ENCODE measurements at places on chromosomes 13 and 19.

DNA sequence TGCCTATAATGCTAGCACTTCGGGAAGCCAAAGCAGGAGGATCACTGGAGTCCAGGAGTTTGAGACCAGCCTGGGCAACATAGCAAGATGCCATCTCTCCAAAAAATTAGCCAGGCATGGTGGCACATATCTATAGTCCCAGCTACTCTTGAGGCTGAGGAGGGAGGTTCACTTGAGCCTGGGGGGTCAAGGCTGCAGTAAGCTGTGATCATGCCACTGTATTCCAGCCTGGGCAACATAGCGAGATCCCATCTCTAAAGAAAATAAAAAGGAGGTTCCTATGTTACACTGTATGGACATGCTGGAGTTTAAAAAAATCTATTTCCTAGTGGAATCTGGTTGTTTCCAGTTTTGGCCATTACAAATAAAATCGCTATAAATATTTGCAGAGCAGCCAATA lies 2.6 kb downstream of the CAB39L start:
- DNase-seq, result no peak

- no peak for DNase-seq
Observed at GRCh38 chr13:71067165-71067815, 799.7 kb downstream of the DACH1 start.

DNA sequence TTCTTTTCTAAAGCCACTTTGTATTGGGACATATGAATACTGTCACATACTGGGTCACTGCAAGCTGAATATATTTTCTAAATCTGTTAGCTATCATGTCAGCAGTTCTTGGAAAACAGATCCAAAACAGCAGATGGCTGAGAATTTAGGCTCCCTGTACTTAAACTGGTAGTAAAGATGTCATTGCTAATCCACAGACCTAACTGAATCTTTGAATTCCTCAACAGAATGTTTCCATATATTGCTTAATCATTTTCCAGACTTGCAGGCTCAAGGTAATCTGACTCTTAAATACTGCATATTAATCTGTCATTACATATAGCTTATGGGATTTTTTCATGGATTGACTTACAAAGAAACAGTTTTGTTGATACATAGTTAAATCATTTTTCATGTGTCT lies 639.0 kb upstream of the KLHL1 start:
- DNase-seq, result no peak

- DNase-seq, result no peak
Observed at GRCh38 chr13:73782450-73783449, 351.5 kb downstream of the KLF12 start.

GRCh38 chr13:97696921-97697320 lies 256.6 kb upstream of the IPO5 start:
- DNase-seq, result no peak

- no peak for DNase-seq
Observed at GRCh38 chr13:61778531-61778930, 362.9 kb upstream of the PCDH20 start.

GRCh38 chr13:53408847-53409568 lies 380.4 kb downstream of the OLFM4 start:
- no peak for DNase-seq

- DNase-seq, result no peak
Observed at GRCh38 chr19:10450853-10451609, 30.7 kb downstream of the PDE4A start.

- DNase-seq, result no peak
Observed at GRCh38 chr19:19997656-19998268, 41.5 kb downstream of the ZNF682 start.

GRCh38 chr13:110010404-110011138 lies 224.2 kb upstream of the IRS2 start:
- no peak for DNase-seq

DNA sequence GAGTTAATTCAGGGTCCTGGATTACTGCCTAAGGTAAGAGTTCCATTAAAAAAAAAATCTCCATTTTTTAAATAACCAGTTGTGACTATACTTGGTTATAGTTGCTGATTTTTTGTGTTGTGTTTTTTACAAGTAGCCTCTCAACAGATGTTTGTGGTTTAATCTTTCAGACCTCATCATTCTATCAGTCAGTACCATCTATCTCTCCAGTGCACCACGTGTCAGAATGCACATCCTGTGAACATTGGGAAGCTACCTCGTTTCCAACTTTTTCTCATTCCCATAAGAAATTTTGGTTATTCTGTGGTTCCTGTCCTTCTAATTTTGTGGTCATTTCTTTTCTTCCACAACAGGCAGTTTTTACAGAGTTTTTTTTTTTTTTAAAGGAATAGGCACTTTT lies 39.2 kb downstream of the WDFY2 start:
- no peak for DNase-seq

GRCh38 chr13:110281736-110282135 lies 25.2 kb downstream of the COL4A1 start:
- no peak for DNase-seq

- DNase-seq, result no peak
Observed at GRCh38 chr13:111064661-111065060, 50.4 kb upstream of the ARHGEF7 start.

- no peak for DNase-seq
Observed at GRCh38 chr13:113050734-113051431, 54.7 kb upstream of the F7 start.

DNA sequence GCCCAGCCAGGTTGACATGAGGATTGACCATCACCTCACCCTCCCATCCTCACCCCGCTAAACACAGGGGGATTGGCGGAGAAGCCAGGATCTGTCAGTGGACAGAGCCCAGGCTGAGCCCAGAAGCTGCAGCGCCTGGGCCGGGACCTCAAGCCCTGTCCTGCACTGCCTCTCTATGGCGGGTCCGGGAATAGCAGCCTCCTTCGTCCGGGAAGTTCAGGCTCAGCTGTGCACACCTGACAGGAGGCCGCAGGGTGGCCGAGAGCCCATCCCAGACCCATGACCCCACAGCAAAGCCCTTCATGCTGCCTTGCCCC lies 67.8 kb downstream of the SPACA7 start:
- DNase-seq, result peak; percentile 59

- no peak for DNase-seq
Observed at GRCh38 chr13:29266261-29266660, 329.2 kb downstream of the SLC7A1 start.

DNA sequence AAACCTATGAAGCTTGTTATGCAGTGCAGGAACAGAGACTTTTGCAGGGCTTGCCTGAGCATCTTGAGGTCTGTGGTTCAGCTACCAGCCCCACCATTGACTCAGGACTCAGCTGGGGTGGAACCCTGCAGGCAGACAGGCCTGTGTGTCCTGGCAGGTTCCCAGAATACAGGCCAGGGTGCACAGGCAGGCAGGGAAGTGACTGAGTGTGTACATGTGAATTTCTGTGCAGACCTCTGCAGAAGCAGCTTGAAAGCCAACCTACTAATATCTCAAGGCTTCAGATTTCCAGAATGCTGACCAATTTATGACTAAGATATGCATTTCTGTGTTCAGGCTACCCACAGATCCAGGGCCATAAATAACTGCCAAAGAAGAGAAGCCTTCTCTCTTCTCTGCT lies 254.4 kb downstream of the DLEU7 start:
- DNase-seq, result no peak

DNA sequence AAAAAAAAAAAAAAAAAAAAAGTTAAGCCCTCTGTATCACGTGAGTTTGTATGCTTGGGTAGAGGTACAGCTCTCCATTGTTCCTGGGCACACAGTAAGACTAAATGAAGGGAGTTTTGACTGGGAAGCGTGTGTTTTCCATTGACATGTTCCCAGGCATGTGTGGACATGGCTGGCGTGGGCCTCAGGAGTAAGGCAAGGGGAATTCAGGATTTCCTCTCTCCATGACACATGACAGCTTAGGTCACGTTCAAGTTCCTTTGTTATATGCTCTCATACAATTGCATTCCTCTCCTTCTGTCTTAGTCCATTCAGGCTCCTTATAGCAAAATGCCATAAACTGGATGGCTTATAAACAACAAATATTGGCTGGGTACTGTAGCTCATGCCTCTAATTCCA lies 17.1 kb upstream of the MAP3K10 start:
- no peak for DNase-seq

DNA sequence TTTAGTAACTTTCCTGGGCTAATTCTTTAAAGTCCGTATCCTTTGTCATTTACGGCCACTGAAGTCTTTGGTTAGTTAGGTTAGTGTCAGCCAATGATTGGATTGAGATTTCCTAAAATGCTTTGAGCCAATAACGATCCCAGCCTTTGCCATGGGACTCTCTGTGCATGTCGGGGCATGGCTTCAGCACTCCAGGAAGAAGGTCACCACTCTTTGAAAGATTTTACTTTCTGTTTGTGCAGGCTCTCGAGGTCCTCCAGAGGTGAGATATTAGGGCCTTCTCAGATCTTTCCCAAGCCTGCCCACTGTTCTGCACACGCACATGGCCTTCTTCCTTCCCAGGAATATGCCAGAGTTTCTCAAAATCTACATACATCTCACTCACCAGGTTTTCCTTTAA lies 153.7 kb upstream of the ARGLU1 start:
- no peak for DNase-seq

GRCh38 chr19:53007606-53008005 lies 6.1 kb upstream of the ERVV-1 start:
- DNase-seq, result no peak

- DNase-seq, result no peak
Observed at GRCh38 chr13:50711131-50711815, 132.2 kb downstream of the DLEU7 start.

DNA sequence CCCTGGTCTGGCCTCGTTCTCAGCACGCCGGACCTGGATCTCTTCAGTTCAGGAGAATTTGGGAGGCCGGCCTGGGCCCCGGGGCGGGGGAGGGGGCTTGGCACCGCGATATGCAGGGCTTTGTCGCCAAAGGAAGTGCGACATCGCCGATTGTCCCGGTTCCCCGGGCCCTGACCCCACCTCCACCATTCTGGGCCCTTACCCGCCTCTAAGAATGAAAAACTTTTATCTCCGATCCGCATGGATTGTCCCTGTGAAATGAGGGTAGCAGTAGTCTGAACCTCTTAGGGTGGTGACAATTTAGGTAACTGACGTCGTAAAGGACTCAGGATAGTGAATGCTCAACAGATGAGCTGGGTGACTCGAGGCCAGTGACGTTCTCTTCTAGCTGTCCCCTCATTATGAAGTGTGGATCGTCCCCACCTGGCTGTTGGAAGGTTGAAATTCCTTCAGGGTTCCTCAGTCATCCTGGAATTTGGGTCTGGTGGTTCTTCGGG lies 650 bp downstream of the DDA1 start:
- DNase-seq, result peak; percentile 29

DNA sequence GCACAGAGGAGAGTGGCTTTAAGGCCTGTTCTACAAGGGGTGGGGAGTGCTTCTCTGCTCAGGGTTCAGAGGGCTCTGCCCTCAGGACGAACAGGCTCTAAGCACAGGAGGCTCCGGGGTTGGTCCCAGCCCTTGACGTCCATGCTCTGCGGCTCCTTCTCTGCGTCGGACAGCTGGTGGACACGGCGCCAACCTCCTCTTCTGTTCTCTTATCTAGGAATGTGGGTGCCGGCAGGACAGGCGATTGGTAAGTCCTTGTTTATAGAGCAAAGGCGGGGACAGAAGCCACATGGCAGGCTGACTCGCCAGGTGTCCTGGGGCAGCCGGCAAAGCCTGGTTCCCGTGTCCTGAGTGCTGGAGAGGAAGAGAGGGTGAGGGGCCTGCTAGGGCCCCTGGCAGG lies 8.4 kb upstream of the RPS15 start:
- no peak for DNase-seq

- no peak for DNase-seq
Observed at GRCh38 chr13:91716436-91717065, 318.1 kb downstream of the GPC5 start.

DNA sequence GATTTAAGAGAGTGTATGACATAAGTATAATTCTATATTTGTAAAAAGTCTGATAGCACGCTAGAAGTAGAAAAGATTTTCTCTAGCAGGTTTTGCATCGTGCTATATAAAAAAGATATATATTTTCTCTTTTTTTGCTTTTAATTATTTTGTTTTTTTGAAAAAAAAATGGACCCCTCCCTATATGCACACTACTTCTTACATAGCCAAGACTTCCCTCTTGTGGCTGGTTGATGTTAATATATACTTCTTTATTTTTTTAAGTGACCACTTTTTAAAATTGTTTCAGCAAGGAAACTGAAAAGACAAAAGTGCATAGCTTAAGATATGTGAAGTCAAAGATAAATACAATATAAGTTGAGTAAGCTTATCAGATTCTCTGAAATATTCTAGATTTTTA lies 1202.8 kb downstream of the DIAPH3 start:
- DNase-seq, result no peak

DNA sequence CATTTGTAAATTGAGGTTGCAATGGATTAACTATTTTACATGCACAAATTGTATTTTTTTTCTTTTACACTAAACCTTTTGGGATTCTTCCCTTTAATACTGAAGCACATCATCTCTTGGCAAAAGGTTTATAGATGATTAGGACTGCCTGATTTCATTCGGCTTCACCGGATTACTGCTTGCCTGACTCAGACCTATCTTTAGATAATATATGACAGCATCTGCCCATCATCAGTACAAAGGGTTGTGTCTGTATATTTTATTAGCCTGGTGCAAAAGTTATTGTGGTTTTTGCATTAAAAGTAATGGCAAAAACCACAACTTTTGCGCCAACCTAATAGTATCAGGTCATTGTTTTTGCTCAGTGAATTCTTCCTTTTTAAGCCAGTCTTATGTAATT lies 316.2 kb upstream of the HTR2A start:
- DNase-seq, result no peak

DNA sequence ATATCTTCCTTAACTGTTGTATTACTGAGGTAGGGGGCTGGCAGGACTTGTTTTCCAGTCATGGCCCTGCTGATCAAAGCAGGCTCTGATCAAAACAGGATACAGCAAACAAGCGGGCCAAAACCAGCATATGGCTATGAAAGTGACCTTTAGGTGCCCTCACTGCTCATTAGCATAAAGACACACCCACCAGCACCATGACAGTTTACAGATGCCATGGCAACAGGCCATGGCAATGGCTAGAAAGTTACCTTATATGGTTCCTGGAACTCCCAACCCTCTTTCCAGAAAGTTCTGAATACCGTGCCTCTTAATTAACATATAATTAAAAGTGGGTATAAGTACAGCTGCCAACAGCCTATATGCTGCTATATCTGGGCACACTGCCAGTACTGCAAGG lies 551.4 kb upstream of the SGCG start:
- DNase-seq, result no peak

- no peak for DNase-seq
Observed at GRCh38 chr19:10418235-10418484, 2.2 kb upstream of the PDE4A start.

GRCh38 chr19:35388277-35389054 lies 17.6 kb downstream of the GPR42 start:
- DNase-seq, result no peak

DNA sequence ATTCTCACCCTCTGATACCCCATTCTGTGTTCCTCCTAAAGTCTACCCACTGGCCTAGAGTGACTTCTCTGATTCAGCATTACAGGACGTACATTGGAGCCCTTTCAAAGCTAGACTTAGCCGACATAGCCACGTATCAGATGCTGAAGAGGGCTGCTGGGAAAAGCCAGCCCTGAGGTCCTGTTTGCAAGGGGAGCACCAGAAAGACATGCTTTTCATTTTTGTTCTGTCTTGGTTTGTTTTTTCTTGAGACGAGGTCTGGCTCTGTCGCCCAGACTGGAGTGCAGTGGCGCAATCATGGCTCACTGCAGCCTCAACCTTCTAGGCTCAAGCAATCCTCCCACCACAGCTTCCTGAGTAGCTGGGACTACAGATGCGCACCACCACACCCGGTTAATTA lies 6.3 kb upstream of the ZSWIM4 start:
- no peak for DNase-seq
